ENCODE measurements at places on chromosomes 6 and 20. TPM values are rescaled to one million over a fixed set of nuclear protein-coding genes. Genes with fewer than 3 reads are reported as not detected.
A peak's percentile ranks its signal among the peaks of the same experiment; 100 is the strongest.

The F13A1 gene
- not detected for total RNA-seq

The CRYBG1 gene
- 45.4 TPM for total RNA-seq

The BPI gene
- total RNA-seq = not detected

The LAMP5 gene
- total RNA-seq = 0.17 TPM

The TMEM217 gene
- 0.99 TPM for total RNA-seq

DNA sequence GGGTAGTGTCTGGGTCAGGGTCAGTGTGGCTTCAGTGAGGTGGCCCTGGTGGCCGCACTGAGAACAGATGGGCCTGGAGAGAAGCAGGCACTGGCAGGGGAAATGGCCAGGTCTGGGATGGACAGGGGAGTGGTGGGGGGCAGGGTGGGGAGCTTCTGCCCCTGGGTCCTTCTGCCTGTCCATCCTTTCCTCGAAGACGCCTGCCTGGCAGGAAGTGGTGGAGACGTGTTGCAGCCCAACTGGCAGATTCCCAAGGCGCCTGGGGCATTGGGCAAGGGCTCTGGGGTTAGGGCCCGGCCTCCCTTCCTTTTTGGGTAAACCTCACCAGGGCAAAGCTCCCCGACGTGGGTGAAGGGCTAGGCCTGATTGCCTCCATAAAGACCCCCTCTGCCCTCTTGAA lies 10.4 kb downstream of the SRC start:
- H3K36me3 ChIP-seq = peaks cover 43% of the 10 kb centered on the region
- H3K27ac ChIP-seq = no peak overlapping the region
- peaks cover 75% of the 10 kb centered on the region for H3K4me1 ChIP-seq
- no peak for DNase-seq

GRCh38 chr20:37204056-37204455 lies 24.7 kb upstream of the MROH8 start:
- no peak overlapping the region for H3K27ac ChIP-seq
- no peaks in the 10 kb centered on the region for H3K27me3 ChIP-seq
- H3K4me1 ChIP-seq = peaks cover 20% of the 10 kb centered on the region
- no peak overlapping the region for H3K4me3 ChIP-seq

DNA sequence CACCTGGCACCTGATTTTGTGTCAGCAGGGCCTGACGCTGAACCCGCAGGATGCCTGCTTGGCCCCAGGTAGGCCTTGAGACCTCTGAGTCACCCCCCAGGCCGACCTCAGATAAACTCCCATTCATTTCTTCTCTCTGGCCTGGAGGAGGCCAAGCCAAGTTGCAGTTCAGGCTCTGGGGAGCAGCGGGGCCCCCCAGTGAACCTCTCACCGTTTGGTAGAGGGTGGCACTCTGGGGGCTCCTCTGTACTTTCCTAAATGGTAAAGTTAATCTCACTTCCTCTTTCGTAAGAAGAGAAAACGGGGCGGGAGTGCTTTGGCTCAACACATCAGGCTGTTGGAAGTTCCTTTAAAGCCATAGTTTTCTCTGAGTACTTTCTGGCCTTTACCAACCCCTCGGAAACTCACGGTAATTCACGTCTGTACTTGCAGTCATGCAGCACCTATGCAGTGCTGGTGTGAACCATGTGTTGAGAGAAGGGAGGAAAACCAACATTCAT lies 2.8 kb downstream of the SIRPA start:
- peaks cover 31% of the 10 kb centered on the region for H3K36me3 ChIP-seq
- H3K4me3 ChIP-seq = no peak overlapping the region
- H3K4me1 ChIP-seq = peaks cover 39% of the 10 kb centered on the region
- H3K27me3 ChIP-seq = no peaks in the 10 kb centered on the region
- no peak for DNase-seq

GRCh38 chr20:49572857-49573256 lies 4.9 kb upstream of the PTGIS start:
- peaks cover 17% of the 10 kb centered on the region for H3K4me1 ChIP-seq
- H3K4me3 ChIP-seq = no peak overlapping the region
- no peak overlapping the region for H3K27ac ChIP-seq
- peaks cover 5% of the 10 kb centered on the region for H3K36me3 ChIP-seq

DNA sequence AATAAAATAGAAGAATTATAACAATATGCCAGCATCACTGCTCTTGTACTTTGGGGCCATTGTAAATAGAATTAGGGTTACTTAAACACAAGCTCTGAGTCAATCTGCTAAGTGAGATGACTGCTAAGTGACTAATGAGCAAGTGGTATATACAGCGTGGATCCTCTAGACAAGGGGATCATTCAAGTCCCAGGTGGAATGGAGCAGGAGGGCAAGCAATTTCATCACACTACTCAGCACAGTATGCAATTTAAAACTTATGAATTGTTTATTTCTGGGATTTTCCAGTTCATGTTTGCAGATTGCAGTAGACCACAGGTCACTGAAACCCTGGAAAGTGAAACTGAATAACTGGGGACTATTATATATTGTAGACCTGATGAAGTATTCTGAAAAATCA lies 235.3 kb downstream of the BTBD3 start:
- peaks cover 41% of the 10 kb centered on the region for H3K4me1 ChIP-seq
- H3K27ac ChIP-seq = peak overlapping the region; percentile 96
- H3K36me3 ChIP-seq = no peaks in the 10 kb centered on the region

DNA sequence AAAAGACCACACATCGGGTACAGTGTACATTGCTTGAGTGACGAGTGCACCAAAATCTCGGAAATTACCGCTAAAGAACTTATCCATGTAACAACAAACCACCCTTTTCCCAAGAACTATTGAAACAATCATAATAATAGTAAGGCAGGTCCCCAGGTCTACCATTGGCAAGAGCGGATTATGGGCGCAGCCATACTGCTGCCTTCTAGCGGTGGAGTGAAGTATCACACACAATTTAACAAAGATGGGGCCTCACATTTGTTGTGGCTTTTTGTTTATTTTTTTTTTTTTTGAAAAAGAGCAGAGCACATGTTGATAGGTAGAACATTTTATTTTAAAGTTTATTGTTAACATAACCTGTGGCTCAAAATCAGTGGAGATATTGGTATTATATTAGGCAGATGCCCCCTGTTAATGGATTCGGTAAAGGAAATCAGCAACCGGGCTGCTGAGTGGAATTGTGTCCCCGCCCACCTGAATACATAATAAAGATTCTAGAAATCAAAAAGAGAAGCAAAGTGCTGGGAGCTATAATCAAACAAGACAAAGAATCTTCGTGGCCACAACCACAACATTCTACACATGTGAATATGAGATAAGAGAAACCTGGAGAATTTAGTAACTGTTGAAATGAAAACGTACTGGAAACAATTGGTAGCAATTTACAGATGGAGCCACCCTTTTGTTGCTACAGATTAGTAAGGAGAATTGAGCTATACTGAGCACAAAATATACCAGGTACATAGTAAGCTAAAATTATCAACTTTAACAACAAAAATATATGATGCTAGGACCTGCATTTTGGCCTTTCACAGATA lies 94.2 kb upstream of the EXOC2 start:
- no peak for DNase-seq
- no peaks in the 10 kb centered on the region for H3K4me1 ChIP-seq
- H3K36me3 ChIP-seq = no peaks in the 10 kb centered on the region
- no peak overlapping the region for H3K4me3 ChIP-seq
- H3K27me3 ChIP-seq = no peaks in the 10 kb centered on the region

DNA sequence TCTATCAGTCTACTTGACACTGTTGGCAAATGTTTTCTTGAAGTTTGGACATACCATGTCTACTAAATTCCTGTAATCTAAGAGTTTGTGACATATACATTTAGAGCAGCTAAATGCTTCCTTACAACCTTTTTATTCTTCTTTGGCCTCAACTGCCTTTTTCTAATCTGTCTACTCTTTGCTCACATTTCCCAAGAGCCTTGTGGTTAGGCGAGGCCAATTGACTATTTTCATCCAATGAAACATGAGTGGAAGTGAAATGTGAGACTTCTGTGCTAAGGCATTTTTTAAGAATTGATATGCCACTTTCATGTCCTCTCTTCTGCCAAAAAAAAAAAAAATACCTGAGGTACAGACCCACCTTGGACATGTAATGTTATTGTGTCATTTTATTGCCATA lies 158.2 kb upstream of the MCHR2 start:
- no peak for DNase-seq
- H3K36me3 ChIP-seq = no peaks in the 10 kb centered on the region
- no peak overlapping the region for H3K27ac ChIP-seq
- no peaks in the 10 kb centered on the region for H3K4me1 ChIP-seq
- no peaks in the 10 kb centered on the region for H3K27me3 ChIP-seq
- H3K4me3 ChIP-seq = no peak overlapping the region

DNA sequence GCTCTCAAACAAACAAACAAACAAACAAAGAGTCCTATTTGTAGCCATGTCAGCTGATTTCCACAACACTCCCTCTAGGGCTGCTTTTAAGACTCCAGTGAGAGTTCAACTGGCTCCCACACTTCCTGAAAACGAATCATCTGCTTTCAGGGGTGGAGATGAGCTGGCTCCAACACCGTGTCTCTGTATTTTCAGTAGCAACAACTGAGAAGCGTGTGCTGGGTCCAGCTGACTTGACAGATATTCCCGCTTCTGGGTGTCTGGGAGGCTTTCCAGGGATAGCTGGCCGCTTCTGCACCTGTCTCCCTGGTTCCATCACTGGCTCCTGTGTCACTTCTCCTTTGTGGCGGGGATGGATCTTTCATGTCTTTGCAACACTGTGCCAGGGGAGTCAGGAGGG lies 272.5 kb upstream of the SOX4 start:
- DNase-seq = no peak
- no peaks in the 10 kb centered on the region for H3K4me1 ChIP-seq
- H3K4me3 ChIP-seq = no peak overlapping the region
- H3K36me3 ChIP-seq = no peaks in the 10 kb centered on the region
- H3K27me3 ChIP-seq = no peaks in the 10 kb centered on the region

- no peaks in the 10 kb centered on the region for H3K27me3 ChIP-seq
- H3K4me3 ChIP-seq = no peak overlapping the region
- H3K36me3 ChIP-seq = peaks cover 7% of the 10 kb centered on the region
- peaks cover 17% of the 10 kb centered on the region for H3K4me1 ChIP-seq
- no peak overlapping the region for H3K27ac ChIP-seq
Observed at GRCh38 chr20:50813801-50814200, 18.9 kb downstream of the BCAS4 start.

DNA sequence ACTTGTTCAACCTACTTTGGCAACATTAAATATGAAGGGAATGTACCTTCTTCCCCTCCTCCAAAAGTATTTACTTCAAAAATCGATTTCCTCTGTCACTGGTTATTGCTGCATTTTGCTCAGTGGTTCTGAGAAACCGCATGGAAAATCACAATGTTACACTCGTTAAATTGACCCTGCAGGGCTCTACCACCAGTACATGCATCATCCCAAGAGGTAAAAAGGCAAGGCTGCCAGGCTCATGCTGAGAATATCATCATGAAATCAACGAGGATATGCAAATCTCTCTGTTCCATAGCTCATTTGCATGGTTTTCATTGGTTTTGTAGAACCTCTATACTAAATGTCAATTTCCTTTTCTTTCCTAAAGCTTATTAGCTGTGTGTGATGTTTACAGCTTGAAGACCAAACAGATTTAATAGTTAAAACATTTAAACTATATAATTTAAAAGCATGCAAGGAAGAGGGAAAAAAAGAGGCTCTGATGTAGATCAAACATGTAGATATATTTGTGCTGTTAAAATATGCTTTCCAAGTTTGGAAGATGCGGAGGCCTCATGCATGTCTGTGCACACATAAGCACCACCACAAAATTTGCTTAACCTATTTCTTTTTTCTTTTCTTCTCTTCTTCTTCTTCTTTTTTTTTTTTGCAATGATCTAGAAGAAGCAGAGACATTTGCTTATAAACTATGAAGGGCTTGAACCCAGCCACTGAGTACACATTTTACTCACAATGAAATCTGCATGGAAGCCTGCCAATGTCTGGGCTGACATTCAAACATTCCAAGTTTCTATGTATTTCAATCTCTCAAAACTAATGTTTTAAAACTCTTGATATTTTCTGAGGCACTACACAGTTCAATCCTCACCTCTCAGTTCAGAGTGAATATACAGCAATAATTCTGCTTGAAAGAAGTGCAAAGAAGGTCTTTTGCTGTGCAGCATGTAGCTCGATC lies 194.0 kb downstream of the GMPR start:
- H3K4me1 ChIP-seq = no peaks in the 10 kb centered on the region
- no peak overlapping the region for H3K27ac ChIP-seq
- no peak overlapping the region for H3K4me3 ChIP-seq
- no peaks in the 10 kb centered on the region for H3K27me3 ChIP-seq
- DNase-seq = no peak

DNA sequence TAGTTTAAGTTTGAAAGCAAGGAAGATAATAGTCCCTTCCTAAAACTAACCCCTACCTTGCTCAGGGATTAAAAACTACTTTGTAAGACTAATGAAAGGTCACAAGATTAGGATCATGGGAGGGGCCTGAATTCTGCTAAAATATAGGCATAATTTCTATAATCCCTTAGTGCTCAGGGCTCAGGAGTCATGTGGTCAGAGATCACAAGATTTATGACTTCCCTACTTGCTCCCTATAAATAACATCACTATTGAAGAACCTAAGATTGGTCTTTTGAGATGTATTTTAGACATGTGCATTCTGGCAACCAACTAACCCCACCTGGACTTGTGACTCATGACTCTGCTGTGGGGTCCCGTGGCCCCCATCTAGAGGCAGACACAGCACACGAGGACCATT lies 81.1 kb downstream of the STMND1 start:
- no peak overlapping the region for H3K4me3 ChIP-seq
- H3K27ac ChIP-seq = no peak overlapping the region
- DNase-seq = no peak
- H3K27me3 ChIP-seq = no peaks in the 10 kb centered on the region
- H3K36me3 ChIP-seq = no peaks in the 10 kb centered on the region

DNA sequence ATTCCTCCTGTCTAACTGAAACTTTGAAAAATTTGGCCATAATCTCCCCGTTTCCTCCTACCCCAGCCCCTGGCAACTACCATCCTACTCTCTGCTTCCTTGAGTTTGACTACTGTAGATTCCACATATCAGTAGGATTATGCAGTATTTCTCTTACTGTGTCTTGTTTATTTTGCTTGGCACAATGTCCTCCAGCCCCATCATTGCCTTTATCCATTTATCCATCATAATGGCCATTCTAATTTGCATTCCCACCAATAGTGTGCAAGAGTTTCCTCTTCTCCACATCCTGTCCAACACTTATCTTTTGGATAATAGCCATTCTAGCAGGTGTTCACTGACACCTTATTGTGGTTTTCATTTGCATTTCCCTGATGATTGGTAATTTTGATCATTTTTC lies 202.3 kb downstream of the THBS2 start:
- DNase-seq = no peak
- H3K4me3 ChIP-seq = no peak overlapping the region
- H3K27me3 ChIP-seq = no peaks in the 10 kb centered on the region
